Activated T-helper 2 cell treated with anti-CD3 and anti-CD28 coated beads, Interferon-gamma antibody, Interleukin-2, Interleukin-4, amounts not matched to agents 10 μg/mL and 5 μg/mL and 100 μg/mL, durations not matched to agents 14 hours and 24 hours and 36 hours (primary cell): ENCODE measurements at places on chromosomes 4 and X.

DNA sequence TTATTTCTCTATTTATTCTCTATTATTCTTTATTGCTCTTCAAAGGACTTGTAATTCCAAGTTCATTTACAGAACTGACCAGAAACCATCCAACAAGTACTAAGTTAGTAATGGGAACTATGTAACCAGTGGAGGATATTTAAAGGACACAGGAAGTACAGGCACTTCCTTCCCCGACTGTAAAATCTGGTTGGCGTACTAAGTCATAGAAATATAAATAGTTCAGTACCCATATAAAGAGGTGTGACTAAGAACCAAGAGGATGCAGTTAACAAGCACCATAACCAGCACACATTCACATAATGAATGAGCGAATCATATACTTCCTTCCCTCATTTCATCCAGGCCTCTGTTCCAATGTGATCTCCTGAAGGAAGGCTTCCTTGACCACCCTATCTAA lies 3.6 kb upstream of the EIF4E start:
- DNase-seq = no peak

DNA sequence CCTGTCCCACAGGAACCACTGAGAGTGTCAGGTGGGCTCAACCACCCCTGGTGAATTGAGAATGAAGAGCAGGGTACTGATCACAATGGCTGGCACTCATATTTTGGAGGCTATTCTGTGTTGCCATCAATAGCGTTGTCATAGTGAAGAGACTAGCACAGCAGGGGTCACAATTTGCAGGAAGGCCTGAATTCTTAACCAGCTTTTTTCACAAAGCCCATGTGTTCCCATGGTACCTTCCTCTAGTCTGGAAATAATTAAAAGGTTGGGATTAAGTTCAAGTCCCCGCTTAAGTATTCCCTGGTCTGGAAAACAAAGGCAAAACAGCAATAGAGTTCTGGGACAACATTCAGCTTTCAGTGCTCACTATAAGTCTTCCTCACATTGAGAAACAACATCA lies 1051.7 kb downstream of the C4orf33 start:
- DNase-seq = no peak

DNA sequence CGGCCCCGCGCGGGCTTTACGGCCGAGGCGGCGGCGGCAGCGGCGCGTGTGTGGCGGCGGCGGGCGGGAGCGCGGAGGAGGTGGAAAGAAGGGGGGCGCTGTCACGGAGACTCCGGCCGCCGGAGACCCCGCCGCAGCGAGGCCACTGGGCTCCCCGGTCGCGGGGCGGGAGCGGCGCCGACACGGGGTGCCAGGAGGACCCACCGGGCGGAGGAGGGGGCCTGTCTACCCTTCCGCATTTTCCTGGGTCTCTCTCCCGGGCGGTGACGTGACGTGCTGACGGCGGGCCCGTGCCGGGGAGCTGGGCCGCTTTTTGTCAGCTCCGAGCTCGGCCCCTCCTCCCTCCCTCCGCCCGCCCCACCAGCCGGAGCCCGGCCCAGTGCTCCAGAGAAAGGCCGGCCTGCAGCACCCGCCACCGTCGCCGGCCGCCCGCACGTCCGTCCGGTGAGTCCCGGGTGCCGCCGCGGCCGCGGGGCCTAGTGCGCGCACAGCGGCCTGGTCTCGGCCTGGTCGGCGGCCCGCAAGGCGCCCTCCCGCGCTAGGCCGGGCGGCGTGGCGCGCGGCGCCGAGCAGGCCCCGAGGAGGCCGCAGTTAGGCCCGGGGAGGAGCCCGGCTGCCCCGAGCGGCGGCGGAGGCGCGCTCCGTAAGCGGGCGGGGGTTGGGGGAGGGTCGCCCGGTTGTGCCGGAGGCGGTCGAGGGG lies at the start of gene ZFX:
ZFX (plus strand) TSS at position 379 of the 700 bp plus-strand sequence. CDS start 23,014 bp downstream, outside the sequence.
- peak; percentile 57 for DNase-seq

DNA sequence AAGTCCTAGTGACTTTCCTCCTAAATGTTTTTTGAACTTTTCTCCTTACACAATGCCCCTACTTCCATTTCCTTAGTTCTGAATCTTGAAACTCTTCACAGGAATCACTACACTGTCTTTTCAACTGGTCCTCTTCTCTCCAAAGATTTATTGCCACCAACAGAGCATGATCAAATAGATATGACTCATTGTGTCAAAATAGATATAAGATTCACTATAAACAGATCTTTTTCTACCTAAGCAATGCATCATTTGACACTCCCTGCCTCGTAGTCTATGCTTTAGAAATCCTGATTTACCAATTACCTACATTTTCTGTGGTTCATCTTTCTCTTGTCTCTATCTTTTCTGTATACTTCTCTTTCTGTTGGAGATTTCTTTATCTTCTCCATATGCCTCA lies 789.6 kb upstream of the SLIT2 start:
- DNase-seq = no peak

GRCh38 chrX:70332600-70332999 lies 42.7 kb downstream of the KIF4A start:
- DNase-seq = no peak
